Adipose tissue (tissue), 3 donors: ENCODE measurements at places on chromosomes 11 and 22. TPM values are rescaled to one million over a fixed set of nuclear protein-coding genes. Genes with fewer than 3 reads are reported as not detected.

LTBP3 gene
- 44.3 TPM for polyA plus RNA-seq

OR8G1 gene
- not detected for polyA plus RNA-seq

SLC29A2 gene
- polyA plus RNA-seq, result 6.8 TPM

GLB1L2 gene
- polyA plus RNA-seq, result 5.2 TPM

CD3D gene
- polyA plus RNA-seq, result 4.3 TPM
